ENCODE measurements at places on chromosomes 1 and 21.
A peak's percentile ranks its signal among the peaks of the same experiment; 100 is the strongest.

- DNase-seq: no peak
These were observed 67.5 kb downstream of the SDC3 start for GRCh38 chr1:30840904-30841598.

- no peak for DNase-seq
These were observed 78.0 kb downstream of the SYT6 start for GRCh38 chr1:114075546-114076242.

DNA sequence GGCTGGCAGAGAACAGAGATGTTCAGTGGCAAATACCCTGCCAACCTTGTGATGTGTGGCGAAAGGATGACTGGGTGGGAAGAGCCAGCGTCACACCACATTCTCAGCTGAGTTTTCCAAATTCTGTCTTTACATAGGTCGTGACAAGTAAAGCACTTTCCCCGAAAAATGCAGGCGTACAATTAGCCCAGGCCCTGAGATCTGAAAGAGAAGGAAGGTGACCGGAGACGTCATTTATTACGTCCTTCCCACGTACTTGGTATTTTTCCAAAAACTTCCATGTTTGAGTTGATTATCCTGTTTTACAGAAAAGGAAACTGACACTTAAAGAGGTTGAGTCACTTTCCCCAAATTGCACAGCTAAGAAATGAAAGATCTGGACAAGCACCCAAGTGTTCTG, 413.3 kb downstream of the PRDM2 start:
- no peak for DNase-seq

DNA sequence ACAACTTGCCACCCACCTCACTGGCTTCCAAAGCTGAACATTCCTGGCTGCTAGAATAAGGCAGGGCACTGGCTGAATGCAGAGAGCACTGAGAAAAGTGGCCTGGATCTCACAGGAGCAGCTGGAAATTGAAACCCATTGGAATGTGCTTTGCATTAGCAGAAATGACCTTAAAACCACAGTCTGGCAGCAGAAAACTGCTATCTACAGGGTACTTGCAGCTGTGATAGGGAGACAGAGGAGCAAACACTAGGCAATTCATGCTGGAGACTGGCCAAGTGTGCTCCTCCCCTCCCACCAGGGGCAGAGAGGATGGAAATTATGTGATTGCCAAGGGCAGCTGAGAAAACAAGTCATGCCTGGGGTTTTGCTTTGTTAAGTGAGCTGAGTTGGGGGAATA, 47.2 kb downstream of the HSD3B1 start:
- DNase-seq: peak; percentile 91

DNA sequence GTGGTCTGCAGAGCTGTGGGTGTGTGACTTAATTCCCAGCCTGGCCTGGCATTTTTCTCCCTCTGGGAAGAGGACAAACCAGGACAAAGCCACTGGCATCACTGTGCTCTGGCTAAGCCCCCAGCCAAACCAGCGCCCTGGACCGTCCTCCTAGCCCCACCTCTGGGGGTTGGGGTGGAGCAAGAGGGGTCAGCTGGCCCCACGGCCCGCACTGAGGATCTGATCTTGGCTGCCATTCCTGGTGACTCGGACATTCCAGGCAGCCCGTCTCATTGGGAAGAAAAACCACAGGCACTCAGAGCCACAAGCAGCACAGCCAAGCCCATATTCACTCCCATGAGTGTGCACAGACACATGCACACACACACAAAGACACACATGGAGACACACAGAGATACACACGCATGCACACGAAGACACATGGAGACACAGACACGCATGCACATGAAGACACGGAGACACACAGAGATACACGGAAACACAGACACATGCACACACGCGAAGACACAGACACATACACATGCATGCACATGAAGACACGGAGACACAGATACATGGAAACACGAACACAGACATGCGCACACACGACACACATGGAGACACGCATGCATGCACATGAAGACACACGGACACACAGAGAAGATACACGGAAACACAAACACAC, 2.3 kb upstream of the MXRA8 start:
- no peak for DNase-seq

- no peak for DNase-seq
These were observed 243.0 kb downstream of the C1orf94 start for GRCh38 chr1:34419663-34420136.

- no peak for DNase-seq
These were observed 32.4 kb upstream of the PPP1R15B start for GRCh38 chr1:204443871-204444581.

All from NCI-H1105 (cell line).